ENCODE measurements at places on chromosomes 12 and 14. TPM values are rescaled to one million over a fixed set of nuclear protein-coding genes. Genes with fewer than 3 reads are reported as not detected.

DNA sequence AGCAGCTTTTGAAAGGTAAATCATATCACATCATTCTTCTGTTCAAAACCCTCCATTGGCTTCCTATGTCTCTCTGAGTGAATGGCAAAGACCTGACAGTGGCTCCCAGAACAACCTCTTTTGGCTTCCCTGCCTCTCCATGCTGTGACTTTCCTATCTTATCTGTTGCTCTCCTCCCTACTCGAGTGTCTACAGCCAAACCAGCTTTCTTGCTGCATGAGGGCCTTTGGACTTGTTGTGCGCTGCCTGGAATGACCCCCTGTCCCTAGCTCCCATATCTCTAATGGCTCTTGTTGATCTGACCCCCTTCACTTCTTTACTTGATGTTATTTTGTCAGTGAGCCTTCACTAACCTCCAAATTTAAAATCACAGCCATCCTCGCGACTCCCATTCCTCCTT is 2.5 kb downstream of the SYNE2 start:
- no peaks in the 10 kb centered on the region for H3K27me3 ChIP-seq
- DNase-seq = no peak
- H3K36me3 ChIP-seq = no peaks in the 10 kb centered on the region
- H3K4me3 ChIP-seq = no peak overlapping the region
- H3K27ac ChIP-seq = no peak overlapping the region
- no peaks in the 10 kb centered on the region for H3K4me1 ChIP-seq

SLCO1C1 gene
- not detected for total RNA-seq

GARIN6 gene
- total RNA-seq = not detected

DNA sequence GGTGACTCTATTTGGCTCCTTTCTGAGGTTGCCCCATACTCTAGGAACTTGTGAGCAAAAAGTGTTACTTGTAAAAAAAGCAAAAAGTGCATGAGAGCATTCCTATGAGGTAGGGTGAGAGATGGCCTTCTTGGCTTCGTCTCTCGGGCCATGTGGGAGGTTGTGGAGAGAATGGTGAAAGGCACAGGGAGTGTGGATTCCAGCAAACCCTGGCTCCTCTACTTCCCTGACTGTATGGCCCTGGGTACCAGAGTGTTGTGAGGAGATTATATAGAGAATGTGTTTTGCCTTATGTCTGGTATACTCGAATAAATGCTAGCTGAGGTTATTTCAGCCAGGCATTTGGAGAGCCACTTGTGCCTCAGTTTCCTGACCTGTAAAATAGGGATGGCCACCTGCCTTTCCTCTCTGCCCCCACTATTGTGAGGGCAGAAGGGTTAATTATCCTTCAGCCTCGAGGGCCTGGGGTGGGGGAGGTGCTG is 11.0 kb downstream of the PLEKHG3 start:
- no peak overlapping the region for H3K4me3 ChIP-seq
- no peak for DNase-seq
- H3K27me3 ChIP-seq = no peaks in the 10 kb centered on the region
- H3K36me3 ChIP-seq = no peaks in the 10 kb centered on the region
- H3K27ac ChIP-seq = peak overlapping the region; percentile 34

- H3K4me3 ChIP-seq = no peak overlapping the region
- no peak overlapping the region for H3K27ac ChIP-seq
- H3K27me3 ChIP-seq = no peaks in the 10 kb centered on the region
- no peaks in the 10 kb centered on the region for H3K36me3 ChIP-seq
- no peak for DNase-seq
Observed at GRCh38 chr12:105025890-105026289, 39.8 kb downstream of the NOPCHAP1 start.

PTHLH gene
- total RNA-seq = 2.2 TPM

GTF2H3 gene
- 40.7 TPM for total RNA-seq

Data from Panc1 (cell line).